HT1080 (cell line): ENCODE measurements at places on chromosomes 3 and 15. TPM values are rescaled to one million over a fixed set of nuclear protein-coding genes. Genes with fewer than 3 reads are reported as not detected.

DNA sequence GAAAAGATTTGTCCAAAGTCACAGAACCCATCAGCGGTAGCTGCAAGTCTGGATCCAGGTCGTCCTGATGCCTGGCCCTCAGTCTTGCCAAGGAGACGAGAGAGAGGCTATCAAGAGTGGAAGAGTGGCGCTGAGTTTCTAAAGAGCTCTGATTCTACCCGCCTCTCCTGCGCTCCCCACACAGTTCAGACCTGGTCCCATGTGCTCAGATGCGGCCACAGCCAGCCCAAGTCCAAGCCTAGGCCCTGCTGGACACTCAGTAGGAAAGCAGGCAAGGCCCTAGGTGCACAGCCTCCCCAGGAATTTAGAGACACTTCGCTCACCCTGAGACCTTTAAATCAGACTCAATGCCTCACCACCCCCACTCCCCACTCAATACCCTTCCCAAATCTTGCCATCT, 32.4 kb downstream of the CCDC12 start:
- DNase-seq = no peak

GRCh38 chr3:52053307-52054304, 2.8 kb downstream of the DUSP7 start:
- peak; percentile 55 for DNase-seq

DNA sequence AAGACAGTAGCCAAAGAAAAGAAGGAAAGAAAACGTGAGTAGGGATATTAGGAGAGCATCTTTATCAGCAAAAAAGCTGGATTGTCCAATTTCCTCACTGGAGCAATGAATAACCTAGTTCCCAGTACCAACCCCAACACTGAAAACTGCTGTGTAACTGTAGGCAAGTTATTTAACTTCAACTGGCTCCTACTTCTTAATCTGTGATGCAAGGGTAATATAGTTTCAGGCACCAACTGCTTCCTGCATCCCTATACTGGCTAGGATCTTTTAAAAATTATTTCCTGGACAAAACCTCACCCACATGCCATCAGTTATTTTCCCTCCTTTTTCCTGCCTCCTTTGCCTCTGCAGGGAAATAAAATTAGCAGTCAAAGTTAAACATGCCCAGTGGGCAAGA, 59.6 kb downstream of the ZBTB20 start:
- DNase-seq = no peak

GRCh38 chr15:45169608-45170480, 17.9 kb downstream of the SHF start:
- no peak for DNase-seq

DNA sequence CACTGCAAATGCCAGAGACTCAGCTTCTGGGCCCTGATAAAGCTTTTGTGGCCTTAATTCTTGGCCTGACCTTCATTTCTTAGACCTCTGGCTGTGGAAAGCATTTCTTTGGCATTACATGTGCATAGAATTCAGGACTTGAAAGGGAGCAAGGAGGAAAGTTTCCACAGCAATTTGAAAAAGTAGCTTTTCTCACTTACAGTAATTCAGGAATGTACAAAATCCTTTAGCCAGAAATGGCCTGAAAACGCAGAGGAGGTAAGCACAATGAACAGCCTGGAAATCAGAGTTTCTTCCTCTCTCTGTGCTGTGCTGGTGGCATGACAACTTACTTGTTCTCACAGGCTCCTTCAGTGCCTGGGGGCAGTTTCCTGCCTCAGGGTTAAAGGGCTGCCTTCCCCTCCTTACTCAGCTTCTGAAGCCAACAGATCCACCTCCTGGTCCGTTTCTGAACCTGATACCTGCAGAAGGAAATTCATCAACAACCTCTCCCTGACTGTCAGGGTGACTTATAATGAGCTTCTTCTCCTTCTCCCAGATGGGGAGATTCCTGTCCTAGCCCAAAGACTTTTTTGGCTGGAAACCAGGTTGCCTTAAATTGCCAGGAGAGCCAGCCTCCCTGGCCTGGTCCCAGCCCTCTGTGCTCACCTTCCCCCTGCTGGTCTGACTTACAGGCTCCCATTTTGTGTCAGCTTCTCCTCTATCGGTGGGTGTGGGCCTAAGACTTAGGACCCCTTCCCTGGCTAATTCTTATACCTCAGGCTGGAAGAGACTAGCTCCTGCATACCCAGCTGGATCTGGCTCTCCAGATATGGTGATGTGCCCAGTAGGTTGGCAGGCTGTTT, 102.3 kb downstream of the MYRIP start:
- peak; percentile 59 for DNase-seq

DNA sequence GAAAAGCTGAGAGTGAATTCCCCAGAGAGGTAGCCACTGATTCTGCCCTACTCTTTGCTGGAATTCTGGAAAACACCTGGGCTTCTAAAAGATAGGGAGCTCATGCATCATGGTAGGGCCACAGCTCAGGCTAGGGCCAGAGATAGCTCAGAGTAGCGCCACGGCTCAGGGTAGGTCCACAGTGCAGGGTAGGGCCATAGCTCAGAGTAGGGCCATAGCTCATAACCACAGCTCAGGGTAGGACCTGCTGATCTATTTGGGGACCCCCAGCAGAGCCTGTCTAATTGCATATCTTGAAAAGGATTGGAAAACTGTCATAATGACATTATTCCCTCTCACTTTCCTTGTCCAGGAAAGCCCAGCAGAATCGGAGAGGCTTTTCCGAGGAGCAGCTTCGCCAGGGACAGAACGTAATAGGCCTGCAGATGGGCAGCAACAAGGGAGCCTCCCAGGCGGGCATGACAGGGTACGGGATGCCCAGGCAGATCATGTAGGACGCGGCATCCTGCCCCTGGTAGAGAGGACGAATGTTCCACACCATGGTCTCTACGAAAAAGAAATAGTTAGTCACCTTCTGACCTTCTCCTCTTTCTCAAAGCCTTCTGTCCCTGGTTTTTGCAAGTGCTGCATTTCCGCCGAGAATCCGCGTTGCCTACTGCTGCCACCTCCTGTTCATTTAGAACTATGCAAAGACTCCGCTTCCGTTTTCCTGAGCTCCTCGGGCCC, 14.5 kb downstream of the TAGLN3 start:
- peak; percentile 72 for DNase-seq

- no peak for DNase-seq
Measured at GRCh38 chr3:58065700-58066167, 57.5 kb downstream of the FLNB start.

DNA sequence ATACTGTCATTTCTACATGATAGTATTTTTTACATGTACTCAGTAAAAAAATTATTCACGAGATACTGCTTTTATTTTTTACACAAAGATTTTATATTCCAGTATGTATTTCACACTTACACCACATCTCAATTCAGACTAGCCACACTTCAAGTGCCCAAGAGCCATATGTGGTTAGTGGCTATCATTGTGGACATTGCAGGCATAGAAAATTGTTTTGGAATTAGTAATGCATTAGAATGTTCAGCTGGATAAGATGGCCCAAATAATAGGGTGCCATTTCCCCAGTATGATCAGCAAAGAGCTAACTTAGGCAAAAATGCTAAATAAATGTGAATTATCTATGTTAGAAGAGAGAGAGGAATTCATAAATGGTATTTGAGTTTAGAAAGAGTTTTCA, 203.8 kb upstream of the MCTP2 start:
- no peak for DNase-seq

DNA sequence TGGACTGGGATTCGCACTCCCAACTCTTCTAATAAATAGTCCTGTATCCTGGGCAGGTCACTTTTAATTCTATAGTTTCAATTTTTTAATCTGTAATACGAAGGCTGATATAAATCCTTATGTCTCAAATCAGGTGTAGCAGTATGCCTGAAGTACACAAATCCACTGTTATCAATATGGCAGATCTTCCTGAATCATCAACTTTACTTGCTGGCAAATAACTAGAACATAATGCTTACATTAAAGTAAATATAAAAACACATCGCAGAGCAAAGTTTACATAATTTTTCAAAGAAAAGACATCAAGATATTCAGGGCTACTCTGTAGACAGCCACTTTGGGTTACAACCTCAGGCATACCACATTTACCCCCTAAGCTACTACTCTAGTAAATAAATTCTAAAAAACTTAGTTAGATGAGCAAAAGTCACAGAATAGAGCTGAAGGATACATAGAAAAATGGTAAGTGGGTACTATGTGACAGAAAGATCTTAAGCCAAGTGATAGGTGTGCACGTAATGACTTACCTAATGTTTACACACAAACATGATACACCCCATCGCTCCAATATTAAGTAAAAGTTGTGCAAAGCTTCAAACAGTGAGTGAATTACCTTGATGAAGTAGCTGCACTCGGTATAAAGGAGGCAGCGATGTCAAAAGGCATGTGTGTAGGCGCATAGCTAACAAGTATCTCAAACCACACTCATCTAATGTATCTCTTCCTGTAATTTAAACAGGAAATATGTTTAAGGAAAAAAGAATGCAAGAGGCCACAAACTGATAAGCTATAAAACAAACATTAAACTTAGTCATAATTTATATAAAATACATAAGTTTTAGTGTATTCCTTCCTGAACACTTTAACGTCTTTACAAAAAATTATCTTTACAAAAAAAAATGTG, 127.9 kb downstream of the DMXL2 start:
- peak; percentile 51 for DNase-seq

DNA sequence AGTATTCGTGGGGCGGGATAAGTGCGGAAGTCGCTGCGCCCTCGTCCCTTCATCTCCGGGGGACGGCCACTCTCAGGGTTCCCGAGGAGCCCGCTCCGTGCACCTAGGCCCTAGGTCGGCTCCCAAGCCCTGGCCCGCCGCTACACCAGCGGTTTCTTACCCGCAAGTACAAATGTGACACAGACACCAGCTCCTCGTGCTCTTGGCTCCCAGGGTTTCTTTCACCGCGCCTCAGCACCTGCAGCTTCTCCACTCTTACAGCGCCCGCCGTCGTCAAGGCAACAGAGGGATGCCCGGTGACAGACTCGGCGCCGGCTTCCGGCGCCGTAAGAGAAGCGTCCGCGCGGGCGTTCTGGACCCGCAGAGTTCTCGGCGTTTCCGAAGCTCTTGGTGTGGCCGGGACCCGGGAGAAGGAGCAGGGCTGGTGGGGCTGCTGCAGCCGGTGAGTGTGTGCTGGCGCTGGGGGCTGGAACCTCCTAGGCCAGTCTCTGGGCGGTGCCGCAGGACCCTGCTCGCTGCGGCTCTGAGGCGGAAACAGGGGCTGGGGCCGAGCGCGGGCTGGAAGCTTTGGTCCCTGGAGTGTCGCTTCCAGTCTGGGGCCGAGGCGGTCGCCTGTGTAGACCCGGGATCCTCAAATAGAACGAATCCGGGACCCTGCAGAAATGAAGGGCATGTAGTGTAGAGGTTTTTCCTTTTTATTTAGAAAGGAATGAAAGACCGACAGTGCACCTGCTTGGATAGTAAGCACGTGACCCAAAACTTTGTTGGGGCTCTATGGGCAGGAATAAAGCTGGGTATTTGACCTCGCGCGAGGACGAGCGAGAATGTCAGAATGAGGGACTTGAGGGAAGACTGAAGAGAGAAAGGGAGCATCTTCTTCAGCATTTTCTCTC, 155.4 kb upstream of the GOLGA6L4 start:
- DNase-seq = no peak

The IL17RC gene
- 11.9 and 12.0 TPM in 2 replicates for total RNA-seq

The GABRR3 gene
- total RNA-seq = not detected in 2 replicates

The TMEM266 gene
- 0.08 and 0.17 TPM in 2 replicates for total RNA-seq

The CCDC14 gene
- total RNA-seq = 44.9 and 46.5 TPM in 2 replicates

The CACNA2D3 gene
- 0.14 TPM in 1 of 2 replicates, not detected in the other for total RNA-seq

The LEKR1 gene
- total RNA-seq = 0.20 TPM in 1 of 2 replicates, not detected in the other

The GOLGA6L10 gene
- total RNA-seq = 0.23 and 0.31 TPM in 2 replicates
